Activated CD4-positive, CD25-positive, alpha-beta regulatory T cell treated with anti-CD3 and anti-CD28 coated beads, Interleukin-2, amount 50 U/mL, for 72 hours (primary cell): ENCODE measurements at places on chromosomes 2 and 18.

DNA sequence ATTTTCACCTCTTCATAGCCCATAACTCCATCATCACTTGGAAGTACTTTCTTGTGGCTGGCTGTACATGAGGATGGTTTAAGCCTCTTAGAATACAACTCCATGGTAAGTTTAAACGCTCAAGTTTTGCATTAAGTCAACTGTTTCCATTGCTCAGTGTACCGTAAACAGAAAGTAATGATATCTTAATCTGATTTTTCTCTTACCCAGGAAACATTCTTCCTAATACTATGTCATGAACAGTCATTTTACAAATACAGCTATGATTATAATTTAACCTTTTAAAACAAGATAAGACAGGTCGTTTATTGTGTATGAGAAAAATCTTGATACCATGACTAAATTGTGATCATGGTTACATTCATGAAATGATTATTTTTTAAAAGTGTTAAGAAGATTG is 11.6 kb upstream of the DYNC2LI1 start:
- no peak for DNase-seq

- DNase-seq: no peak
Measured at GRCh38 chr2:112601754-112602153, 17.3 kb downstream of the CHCHD5 start.

- DNase-seq: no peak
Measured at GRCh38 chr2:112662704-112663103, 17.0 kb downstream of the SLC20A1 start.

DNA sequence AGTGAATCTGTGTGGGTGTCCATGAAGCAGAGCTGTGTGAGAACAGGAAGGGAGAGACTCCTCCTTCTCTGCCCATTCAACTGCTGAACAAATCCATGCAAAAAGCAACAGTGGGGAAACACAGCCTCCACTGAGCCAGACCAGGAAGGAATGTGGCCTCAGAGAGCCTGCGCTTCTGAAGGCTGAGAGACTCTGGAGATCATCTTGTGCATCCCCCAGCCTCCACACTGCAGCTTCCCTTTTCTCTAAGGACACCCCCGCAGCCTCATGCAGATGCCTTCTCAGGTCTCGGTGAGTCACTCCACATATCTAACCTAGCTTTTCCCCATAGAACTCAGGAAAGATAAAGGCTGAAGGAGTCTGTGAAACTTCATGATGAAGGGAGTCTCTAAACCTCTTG is 402.9 kb downstream of the TNS1 start:
- DNase-seq: no peak
